NCI-H345 (cell line): ENCODE measurements at places on chromosomes 4 and X.
A peak's percentile ranks its signal among the peaks of the same experiment; 100 is the strongest.

DNA sequence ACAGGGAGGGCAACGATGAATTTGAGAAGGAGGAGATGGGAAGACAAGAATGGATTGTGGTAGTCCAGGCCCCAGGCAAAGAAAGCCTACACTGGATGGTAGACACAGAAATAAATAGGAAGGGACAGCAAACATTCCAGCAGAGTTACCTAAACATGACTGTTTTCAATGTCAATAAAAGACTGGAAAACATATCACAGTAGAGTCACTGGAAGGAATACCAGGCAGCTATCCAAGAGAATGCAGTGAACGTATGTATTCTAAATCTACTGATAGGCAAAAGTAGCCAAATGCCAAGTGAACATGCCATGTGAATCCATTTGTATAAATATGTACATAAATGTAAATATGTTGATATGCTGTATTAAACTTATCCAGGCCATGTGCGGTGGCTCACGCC, 183.0 kb downstream of the PALLD start:
- DNase-seq: no peak

- DNase-seq: no peak
These were observed 502.7 kb upstream of the SMIM31 start for GRCh38 chr4:164251257-164251656.

DNA sequence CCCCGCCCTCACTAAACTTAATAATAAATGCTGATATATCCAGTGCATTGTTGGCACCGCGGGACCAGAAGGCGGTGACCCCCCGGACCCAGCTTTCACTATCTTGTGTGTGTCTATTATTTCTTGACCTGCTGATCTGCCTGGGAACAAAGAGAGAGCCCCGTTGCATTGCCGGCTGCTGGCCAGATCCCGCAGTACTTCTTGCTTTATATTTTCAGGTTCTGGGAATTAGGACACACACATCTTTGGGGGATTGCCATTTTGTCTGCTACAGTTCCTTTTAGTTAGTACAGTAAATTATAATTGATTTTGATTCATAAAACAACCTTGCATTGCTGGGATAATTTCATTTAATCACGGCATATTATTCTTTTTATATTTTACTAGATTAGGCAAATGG, 2.2 kb upstream of the RTL8B start:
- DNase-seq: no peak

- DNase-seq: no peak
These were observed 83.0 kb upstream of the TACR3 start for GRCh38 chr4:103802766-103803165.

DNA sequence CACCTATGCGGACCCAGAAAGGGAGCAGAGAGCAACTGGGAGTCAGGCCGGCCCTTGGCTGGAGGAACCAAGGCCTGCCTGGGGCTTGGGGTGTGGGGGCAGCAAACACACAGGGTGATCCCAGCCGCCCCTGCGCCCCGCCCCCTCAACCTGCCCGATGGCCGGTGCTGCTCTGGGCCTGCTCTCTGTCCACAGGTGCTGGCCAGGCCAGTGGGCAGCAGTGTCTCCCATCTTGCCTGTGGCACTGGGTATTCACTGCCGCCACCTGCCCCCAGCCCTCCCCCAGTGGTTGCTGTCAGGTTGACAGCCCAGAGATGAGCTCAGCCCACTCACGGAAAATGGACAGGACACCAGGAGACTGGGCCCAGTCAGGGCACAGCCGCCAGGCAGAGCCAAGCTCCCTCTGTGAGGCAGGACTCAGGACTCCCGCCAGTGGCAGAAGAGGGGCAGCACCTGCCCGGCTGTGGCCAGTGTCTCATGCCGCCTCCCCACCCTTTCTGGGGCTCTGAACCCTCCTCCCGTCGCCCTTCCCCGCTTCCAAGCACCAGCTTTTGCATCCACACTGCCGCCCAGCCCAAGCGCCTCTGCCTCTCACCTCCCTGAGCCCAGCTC, 4.7 kb downstream of the NKX1-1 start:
- no peak for DNase-seq

DNA sequence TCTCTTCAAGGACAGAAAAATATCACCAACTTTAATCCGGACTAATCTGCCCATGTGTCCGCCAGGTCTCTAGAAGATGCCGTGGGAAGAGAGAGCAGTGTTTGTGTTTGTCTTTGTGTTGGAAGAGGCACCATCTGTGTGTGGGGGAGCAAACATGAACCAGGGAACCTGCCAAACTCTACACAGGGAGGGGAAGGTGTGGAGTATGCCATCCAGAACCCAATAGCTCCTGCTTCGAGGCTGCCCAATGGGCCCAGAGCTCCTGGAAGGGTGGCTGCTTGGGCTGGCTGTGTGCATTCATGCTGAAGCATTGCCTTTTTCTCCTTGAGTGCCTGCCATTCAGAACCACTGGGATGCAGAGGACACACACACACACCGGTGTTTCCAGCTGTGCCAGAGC, 536.2 kb downstream of the MID1IP1 start:
- DNase-seq: peak; percentile 62

- DNase-seq: no peak
These were observed 306.4 kb downstream of the PTTG2 start for GRCh38 chr4:38266616-38267015.

- DNase-seq: no peak
These were observed 270.5 kb downstream of the TENM3 start for GRCh38 chr4:182513587-182514291.

DNA sequence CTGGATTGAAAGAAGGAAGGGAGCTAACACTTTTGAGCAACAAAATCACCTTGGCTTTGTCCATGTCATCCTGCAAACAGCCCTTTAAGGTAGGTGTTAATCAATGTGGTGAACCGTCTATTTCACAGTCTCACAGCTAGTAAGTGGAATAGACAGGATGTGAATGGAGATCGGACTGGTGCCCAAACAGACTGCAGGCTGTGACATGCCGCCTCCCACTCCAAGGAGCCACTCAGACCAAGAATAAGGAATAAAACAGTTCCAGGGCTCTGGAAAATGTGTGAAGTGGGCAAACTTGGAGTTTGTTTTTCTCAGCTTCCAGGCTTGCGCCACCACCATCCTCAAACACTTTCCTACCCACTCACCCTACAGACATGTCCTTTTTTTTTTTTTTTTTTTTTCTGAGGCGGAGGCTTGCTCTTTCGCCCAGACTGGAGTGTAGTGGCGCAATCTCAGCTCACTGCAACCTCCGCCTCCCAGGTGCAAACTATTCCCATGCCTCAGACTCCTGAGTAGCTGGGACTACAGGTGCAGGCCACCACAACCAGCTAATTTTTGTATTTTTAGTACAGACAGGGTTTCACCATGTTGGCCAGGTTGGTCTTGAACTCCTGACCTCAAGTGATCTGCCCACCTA, 57.7 kb upstream of the SEC24B start:
- DNase-seq: no peak

DNA sequence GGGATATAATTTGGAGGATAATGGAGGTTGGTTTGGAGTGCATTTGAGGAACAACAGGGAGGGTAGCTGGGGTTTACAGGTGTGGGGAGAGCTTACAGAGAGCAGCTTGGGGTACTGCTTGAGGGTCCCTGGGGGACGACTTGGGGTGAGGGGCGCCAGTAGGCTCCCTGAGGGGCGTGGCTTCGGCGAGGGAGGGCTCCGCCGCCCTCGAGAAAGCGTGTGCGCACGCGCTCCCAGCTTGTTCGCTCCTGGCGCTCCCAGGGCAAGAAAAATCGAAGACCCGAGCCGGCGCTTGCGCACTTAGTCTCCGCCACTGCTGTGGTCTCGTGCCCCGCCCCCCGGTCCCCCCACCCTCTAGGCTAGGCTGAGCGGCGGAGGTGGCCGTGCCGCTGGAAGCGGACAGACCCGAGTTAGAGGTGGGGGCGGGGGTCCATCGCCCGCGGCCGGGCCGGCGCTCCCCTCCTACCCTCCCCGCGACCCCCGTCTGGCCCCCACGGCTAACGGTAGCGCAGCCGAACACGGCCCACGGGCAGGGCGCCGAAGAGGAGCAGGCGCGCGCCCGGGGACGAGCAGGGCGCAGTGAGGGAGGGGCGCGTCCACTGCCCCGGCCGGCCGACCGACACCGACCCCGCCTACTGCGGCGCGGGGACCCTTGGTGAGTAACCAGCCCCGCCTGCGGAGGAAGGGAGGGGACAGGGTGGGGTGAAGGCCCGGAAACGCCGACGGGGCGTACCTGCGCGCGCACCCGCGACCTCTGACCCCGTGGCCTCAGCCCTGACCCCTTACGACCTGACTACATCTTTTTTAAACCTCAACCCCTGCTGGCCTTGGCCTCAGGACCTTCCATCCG, 5.4 kb upstream of the CCDC120 start:
- DNase-seq: peak; percentile 81

DNA sequence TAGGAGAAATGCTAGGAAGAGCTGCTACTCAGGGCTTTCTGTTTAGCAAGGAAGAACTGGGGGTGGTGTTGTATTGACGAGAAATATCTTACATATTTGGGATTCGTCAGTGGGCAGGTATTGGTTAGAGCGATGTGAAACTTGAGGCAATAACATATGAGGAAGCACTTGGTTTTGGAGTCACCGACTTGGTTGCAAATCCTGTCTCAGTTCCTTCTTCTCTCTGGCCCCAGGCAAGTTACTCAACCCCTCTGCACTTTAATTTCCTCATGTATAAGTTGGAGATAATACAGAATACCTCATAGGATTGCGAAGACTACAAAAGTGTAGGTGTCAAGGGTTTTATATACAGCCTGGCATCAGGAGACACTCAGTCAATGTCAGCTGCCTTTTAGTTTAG, 34.1 kb downstream of the GPAT3 start:
- DNase-seq: no peak

GRCh38 chrX:40871385-40872082, 136.2 kb upstream of the MED14 start:
- DNase-seq: no peak

- DNase-seq: peak; percentile 48
These were observed 107.4 kb upstream of the STOX2 start for GRCh38 chr4:183797445-183798300.

DNA sequence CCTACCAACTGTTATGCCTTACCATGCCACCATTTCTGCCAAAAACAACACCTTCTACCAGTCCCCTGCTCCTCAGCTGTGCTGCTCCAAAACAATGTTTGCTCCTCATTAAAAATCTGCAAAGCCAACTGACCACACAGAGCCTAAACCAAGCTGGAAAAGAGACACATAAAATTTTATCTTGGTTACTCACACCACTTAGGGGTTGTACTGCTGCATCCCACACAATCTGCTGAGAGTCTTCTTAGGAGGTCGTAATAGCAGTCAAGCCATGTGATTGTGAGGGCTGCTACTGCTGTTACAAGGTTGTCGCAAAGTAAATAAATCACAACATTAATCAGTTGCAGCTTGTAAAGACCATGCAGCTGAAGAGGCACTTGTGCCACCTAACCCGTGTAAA, 607.4 kb upstream of the FAM241A start:
- peak; percentile 10 for DNase-seq

DNA sequence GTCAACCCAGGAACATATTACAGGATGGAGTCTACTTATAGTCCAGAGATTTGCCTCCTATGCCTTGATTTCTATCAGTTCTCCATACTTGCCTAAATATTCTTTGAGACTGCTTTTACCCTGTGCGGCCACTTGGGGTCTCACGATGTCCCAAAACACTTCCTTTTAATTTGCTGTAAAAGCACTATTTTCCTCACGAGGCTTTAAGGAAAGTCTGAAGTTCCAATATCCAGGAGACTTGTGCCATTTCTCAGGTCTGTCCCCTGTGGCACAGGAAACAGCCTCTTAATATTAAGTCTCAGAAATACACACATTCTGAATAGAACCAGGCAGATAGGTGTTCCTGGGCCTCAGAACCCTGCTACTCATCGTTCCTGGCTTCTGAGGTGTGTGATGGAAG, 142.9 kb downstream of the TMEM164 start:
- no peak for DNase-seq

- DNase-seq: no peak
These were observed 1130.8 kb downstream of the FAT4 start for GRCh38 chr4:126445596-126445995.
